ENCODE measurements at places on chromosomes 12 and 14.

DNA sequence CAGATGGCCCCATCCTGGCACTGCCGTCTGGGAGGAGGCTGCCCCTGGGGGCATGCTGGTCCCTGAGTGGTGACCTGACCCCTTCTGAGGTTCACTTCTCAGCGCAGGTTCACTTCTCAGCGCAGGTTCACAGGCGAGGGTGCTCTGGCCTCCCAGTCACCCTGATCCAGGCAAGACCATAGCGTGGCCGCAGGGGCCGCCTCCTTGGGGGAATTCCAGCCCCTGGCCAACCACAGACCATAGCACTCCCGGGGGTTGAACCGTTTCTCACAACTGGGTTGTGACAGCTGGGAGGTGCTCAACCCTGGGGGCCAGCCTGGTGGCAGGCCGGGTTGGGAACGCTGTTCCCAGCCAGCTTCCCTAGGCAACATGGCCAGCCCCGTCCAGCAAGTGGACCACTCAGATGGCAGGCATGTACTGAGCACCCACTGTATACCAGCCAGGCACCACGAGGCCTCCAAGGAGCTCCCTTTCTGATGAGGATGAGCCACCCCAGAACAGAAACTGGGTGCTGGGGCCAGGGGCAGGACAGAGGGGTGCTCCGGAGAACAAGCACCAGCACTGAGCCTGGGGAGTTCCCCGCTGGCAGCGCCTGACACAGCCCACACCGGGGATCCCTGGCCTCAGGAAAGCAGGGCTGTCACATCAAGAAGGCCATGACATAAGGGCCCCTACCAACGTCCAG, 28.3 kb upstream of the ZFP36L1 start:
- DNase-seq = no peak

DNA sequence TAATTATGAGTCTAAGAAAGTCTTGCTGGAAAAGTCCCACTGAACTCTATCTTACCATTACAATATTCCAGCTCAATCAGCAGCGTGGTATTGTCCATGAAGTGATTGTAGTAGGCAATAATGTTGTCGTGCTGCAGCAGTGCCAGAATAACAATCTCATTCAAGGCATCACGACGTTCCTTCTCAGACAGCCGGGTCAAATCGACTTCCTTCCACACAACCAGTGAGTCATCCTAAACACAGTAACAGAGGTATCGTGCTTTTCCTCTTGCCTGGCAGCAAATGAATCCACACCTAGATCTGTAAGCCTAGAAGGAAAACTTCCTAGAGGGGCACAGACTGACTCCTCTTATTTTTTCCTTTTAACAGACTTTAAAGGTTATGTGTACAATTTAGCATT, 2.9 kb downstream of the NEK9 start:
- DNase-seq = no peak

DNA sequence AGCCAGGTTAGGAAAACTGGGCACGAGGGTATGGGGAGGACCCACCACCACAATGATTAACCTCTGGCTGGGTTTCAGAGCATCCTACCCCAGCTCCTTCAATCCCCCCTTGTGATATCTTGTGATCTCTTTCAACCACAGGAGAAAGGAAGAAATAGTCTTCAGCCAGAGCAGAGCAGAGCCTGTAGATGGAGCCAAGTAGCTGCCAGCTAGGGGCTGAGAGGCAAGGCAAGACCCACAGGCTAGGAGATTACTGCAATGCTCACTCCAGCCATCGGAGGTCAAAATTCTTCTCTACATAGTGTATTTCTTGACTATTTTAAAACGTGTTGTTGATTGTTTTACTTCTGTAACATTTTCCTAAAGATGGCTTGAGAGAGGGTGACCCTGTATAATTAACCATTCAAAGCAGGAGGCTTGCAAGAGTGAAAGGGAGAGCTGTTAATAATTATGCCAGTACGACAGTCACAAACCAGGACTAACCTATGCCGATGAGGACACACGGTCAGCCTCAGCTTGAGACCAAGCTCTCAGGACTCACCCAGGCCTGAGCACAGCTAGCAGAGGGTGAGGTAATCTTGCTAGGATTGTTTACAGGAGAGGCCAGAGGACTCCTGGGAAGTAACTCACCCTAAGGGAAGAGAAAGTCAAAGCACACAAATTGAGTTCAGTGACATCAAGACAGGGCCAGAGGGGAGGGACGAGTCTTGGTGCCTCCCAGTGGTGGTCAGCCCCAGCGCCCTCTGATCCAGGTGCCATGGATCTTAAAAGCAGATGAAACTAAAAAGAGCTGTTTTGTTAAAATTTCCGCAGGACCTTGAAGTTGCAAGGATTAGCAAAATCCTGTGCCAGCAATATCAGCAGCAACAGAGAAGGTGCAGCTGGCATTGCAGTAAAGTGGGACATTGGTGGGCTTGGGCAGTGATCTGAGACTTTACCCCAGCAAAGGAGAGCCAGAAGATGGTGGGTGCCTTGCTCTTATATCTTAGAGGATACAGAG, 29.8 kb upstream of the CDKN3 start:
- DNase-seq = peak; percentile 26

DNA sequence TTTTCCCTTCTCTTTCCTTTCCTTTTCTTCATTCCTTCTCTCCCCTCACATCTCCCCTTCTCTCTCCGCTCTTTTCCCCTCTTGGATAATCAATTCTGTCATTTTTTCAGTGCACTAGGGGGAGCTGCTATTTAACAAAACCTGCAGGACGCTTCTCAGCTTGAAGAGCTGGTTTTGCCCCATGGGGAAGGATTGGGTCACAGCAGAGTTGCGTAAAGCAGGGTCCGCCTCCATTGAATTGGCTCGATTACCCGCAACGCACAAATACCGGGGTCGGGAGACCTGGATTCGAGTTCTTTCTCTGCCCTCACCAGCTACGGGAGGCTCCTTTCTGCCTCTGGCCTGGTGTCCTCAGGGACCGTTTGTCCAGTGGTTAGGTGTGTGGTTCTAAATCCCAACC, 42.1 kb upstream of the CHGA start:
- DNase-seq = no peak

DNA sequence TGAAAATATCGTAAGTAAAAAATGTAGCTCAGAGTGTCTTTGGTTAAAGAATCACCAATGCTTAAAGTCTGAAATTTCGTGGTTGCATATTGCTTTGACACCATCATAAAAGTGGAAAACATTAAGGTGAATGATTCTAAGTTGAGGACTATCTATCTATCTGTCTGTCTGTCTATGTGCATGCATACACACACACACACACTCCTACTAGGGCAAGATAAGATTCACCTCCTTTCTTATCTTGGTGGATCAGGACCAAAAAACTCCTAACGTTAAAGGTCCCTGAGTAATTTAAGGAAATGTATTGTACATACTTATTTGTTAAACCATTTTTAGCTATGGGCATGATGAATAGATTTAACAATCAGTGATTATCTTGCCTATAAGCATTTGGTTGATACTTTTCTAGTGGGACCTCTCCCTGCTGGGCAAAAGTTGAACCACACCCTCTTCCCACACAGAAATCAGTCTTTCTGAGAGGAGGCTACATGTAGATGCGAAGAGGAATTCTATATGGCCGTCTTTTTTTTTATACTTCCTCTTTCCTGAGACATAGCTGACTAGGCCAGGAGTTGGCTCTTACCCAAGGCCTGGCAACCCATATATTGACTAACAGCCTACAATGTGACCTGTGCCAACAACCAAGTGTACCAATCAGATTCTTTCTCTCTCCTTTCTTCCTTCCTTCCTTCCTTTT, 19.3 kb upstream of the LLPH start:
- DNase-seq = no peak

DNA sequence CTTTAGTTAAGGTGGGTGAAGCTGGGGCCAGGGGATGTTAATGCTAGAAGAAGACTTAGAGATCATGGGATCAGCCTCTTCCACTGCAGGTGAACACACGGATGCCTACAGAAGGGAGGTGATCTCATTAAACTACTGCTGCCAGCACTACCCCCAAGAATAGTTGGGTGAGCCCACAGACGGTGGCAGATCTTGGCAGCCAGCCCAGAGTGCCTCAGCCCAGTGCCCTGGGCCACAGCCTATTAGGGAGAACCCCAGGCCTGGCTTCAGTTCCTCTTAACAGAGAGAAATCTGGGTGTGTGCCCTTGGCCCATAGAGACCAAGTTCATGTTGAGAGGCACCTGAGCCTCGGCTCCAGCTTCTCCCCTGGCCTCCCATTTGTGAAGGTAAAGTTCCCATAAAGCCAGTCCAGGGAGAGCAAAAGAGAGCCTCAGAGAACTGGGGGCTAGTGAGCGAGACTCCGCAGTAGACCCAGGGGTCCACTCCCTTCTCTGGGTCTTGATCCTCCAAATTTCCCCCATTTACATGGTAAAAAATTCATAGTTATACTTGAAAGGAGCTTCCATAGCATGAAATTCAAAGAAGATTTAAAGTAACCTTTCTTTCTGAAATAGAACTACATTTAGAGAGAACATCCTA, 125.0 kb upstream of the CCND2 start:
- no peak for DNase-seq

All from NCI-H1105 treated with DMSO at 0.1 percent for 48 hours (cell line).